ENCODE measurements at places on chromosomes 6 and 20. TPM values are rescaled to one million over a fixed set of nuclear protein-coding genes. Genes with fewer than 3 reads are reported as not detected.

- DNase-seq = no peak
These were observed 116.4 kb downstream of the COL9A1 start for GRCh38 chr6:70186461-70186860.

- DNase-seq = no peak
These were observed 157.2 kb downstream of the QKI start for GRCh38 chr6:163571730-163572129.

DNA sequence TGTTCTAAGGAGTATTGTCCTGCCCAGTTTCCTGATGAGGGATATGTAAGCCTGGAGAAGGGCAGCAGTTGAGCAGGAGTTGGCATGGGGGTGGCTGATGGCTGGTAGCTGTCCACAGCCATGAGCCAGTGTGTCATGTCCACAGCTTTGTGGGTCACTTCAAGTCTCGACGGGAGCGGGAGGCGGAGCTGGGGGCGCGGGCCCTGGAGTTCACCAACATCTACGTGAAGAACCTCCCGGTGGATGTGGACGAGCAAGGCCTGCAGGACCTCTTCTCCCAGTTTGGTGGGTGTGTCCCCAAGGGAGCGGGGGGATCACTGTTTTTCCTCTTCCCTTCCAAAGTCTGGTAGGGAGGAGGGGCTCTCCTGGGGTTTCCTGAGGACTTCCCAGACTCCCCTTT, 8.9 kb downstream of the PABPC1L start:
- no peak for DNase-seq

GRCh38 chr6:106743612-106744011, 114.2 kb downstream of the QRSL1 start:
- DNase-seq = no peak

GRCh38 chr20:37305079-37305478, 15.6 kb downstream of the MANBAL start:
- DNase-seq = no peak

The TNXB gene
- polyA plus RNA-seq = 4.6 TPM

- DNase-seq = no peak
These were observed 46.9 kb downstream of the CPXM1 start for GRCh38 chr20:2753461-2754040.

DNA sequence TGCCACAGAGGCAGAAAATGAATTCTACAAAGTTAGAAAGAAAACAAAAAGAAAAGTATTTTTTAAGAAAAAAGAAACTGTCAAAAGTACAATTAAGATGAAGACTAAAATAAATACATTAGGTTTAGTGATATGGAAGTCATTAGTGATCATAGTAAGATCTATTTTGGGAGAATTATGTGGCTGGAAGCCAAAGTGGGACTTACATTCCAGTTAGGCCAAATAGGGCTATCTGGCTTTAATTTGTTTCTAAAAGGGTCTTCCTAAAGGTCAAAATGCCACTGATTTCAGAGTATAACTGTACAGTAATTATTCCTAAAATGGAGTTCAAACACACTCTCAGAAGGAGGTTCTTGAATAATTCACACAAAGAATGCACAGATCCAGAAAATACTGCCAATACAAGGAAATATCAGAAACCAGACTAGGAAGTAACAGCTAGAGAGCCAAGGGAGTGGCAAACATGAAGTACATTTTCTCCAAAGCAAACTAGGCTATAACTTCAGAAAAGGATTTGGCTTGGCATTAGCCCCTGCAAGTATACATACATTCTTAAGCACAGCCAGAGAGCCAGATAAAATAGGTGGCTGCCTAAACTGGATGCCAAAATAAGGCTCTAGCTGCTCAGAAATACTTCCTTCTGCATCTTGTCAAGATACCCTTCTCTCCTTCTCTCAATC, 45.3 kb downstream of the PDSS2 start:
- no peak for DNase-seq

The BMP7 gene
- 83.5 TPM for polyA plus RNA-seq

Data from right renal pelvis (tissue), 4 donors.